Hematopoietic multipotent progenitor cell treated with erythropoietin and hydrocortisone succinate and interleukin-3 and kit ligand, for 17 days (in vitro differentiated cells): ENCODE measurements at places on chromosomes 7 and 10.

GRCh38 chr7:139505563-139505962 lies 17.9 kb upstream of the CLEC2L start:
- no peak for DNase-seq

- DNase-seq, result no peak
These were observed 949 bp upstream of the CLIP2 start for GRCh38 chr7:74288034-74288881.

- DNase-seq, result no peak
These were observed 27.8 kb downstream of the NMT2 start for GRCh38 chr10:15140698-15141097.

GRCh38 chr7:20804345-20804744 lies 17.7 kb upstream of the SP8 start:
- DNase-seq, result no peak

- no peak for DNase-seq
These were observed 6.6 kb upstream of the RHBDD2 start for GRCh38 chr7:75872073-75872782.

DNA sequence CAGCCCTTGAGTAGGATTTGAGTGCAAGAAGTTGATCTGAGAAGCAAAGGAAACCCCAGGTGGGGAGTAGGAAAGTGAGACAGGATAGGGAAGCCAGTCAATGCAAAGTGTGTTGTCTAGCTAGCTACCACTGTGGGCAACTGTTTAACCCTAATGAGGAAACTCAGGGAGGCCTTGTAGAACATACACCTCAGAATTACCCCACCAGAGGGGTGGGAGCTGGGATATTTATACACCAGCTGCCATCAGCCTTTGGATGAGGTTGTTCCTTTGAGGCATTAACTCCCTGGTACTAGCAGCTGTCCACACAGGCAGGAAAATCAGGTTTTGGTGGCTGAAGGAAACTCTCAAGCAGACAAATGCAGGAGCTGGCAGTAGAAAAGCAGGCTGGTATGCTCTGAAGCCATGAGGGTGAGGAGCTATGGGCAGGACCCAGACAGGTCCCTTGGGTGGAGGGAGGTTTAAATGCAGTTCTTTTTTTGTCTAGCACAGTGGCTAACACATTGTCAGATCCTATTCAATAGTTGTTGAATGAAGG lies 60.1 kb upstream of the ARID5B start:
- DNase-seq, result no peak

DNA sequence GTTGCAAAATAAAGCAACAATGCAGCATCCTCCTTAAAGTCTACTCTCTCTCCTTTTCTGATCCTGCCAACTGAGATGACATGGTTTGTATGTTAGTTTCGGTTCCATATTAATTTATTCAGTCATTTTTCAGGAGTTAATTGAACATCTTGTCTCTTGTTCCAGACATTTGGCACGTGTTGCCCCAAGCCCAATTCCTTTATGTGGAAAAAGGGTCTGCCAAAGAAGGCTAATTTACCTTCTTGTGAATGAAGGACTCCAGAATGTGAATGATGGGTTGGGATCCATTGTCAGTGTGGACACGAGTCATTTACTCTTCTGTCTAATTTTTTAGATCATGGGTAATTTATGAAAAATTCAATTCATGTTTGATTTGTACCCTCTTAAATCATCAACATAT lies 350.9 kb upstream of the LRGUK start:
- DNase-seq, result no peak

- DNase-seq, result no peak
These were observed 418.9 kb downstream of the ZNF716 start for GRCh38 chr7:57868771-57869483.

DNA sequence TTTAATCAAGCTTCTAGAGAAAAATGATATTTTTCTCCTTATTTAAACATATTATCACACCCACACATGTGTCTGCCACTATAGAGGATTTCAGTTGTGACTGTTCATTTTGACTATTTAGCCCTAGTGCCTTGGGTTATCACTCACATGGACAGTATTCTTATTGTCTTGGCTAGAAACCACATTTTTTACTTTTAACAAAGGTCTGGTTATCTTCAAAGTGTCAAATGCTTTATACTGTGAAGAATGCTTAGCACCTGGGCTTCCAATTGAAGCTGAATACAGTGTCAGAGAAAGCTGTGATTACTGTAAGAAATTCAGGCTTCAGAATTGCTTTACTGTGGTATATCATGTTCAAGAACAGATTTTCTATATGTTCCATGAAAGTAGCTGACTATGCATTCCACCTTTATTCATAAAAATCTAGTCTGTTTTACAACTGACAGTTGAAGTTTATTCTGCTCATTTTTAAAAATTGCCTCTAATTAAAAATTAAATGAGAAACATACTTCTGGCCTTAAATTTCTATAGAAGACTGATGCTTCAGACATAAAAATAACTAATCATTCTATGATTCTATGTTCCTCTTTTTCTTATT lies 278.6 kb downstream of the SEMA3D start:
- no peak for DNase-seq
